ENCODE measurements at places on chromosomes 3 and 15.

DNA sequence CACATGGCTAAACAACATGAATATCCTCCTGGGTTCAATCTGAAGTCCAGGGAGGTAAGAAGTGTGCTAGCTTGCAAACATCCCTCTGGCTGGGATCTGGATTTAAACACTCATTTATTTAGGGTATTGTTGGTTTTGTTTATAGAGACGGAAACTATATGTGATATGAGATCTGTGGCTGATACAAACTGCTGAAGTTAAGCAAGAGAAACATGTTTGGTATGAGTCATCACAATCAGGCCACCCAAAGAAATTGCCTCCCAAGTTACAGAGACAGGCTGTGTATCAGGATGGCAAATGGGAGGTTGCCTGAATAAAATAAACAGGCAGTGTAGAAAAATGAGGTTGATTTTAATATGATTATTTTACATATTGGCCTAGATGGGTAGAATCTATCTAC, 562.1 kb downstream of the IGSF11 start:
- no peak for DNase-seq

GRCh38 chr3:112327371-112327951, 5.5 kb upstream of the CD200 start:
- no peak for DNase-seq

DNA sequence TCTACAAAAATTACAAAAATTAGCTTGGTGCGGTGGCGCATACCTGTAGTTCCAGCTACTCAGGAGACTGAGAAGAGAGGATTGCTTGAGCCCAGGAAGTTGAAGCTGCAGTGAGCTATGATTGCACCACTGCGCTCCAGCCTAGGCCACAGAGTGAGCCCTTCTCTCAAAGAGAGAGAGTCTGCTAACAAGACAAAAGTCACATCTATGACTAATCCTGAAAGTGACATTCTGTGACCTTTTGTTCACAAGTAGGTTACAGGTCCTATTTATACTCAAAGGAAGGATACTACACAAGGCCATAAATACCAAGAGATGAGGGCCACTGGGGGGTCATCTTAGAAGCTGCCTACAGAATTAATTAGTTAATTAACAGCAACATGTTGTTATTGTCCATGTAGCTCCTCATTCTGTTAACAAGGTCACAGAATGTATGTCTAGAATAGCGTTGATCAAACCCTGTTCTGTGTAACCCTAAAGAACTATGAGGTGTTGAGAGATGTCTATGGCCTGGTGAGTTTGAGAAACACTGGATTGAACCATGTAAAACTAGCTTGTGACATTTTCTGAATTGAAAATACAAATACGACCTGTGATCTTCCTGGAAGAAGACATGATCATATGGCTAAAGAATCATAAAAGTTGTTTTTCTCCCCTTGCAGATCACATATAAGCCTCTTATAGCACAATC, 97.0 kb downstream of the SAMMSON start:
- no peak for DNase-seq

- DNase-seq: no peak
Measured at GRCh38 chr3:58999774-59000160, 50.1 kb downstream of the CFAP20DC start.

DNA sequence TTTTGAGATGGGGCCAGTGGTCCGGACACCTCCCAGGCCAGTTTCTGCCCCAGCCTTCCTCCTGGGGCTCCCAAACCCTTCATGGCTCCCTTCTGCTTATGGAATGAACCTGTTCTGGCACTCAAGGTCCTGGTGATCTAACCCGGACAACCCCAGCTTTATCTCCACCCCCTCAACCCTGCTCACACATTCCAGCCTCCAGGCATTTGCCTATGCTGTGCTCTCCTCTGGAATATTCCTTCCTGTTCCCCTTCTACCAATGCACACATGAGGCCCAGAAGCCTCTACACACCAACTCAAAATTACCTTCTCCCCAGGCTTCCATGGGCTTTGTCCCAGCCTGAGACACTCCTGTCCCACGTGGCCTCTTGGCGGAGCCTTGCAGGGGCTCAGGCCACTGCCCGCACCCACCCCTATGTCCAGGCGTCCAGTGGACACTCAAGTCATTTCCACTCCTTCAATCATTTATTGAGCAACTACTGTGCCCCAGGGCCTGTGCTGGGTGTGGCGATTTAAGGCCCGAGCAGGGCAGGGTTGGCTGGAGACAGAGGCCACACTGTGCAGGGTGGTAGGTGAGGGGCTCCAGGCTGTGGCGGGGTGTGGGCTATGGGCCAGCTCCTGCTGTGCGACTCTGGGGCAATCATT, 18.8 kb downstream of the PLXND1 start:
- DNase-seq: no peak

DNA sequence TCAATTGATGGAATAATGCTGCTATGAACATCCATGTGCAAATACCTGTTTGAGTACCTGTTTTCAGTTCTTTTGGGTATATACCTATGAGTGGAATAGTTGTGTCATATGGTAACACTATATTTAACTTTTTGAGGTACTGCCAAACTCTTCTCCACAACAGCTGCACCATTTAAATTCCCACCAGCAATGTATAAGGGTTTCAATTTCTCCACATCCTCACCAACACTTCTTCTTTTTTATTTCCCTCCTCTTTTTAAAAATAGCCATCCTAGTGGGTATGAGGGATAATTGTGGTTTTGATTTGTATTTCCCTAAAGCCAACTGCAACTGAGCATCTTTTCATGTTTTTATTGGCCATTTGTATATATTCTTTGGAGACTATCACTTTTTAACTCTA, 31.3 kb upstream of the ARHGEF3 start:
- DNase-seq: no peak

GRCh38 chr15:62498712-62499111, 333.6 kb upstream of the C2CD4B start:
- no peak for DNase-seq

DNA sequence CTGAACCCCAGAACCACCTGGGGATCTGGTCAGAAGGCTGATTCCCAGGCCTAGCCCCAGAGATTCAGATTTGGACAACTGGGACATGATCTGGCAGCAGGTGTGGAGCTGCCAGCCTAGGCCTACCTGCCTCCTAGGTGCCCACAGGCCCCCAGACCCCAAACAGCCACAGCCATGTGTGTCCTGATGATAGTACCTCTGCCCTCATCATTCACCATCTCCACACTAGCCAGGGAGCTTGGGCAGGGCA, 34.7 kb downstream of the HMCES start:
- no peak for DNase-seq

GRCh38 chr3:59654480-59655417, 604.9 kb upstream of the CFAP20DC start:
- DNase-seq: no peak

DNA sequence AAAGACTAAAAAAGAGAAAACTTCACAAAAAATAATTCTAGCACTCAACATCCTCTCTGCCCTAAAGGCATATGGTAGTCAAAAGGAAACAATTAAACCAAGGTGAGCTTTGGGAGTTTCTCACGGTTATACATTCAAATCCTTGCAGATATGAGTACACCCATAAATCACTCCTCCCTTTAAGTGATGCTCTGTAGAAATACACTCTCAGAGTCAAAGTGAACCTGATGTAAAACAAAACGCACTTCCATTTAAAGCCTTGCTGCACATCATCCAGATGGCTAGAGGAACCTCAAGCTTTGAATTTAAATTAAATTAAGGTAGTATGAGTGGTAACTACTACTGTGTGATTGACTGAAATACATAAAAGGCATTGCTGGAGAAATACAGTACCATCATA, 36.0 kb upstream of the AADAC start:
- DNase-seq: no peak

DNA sequence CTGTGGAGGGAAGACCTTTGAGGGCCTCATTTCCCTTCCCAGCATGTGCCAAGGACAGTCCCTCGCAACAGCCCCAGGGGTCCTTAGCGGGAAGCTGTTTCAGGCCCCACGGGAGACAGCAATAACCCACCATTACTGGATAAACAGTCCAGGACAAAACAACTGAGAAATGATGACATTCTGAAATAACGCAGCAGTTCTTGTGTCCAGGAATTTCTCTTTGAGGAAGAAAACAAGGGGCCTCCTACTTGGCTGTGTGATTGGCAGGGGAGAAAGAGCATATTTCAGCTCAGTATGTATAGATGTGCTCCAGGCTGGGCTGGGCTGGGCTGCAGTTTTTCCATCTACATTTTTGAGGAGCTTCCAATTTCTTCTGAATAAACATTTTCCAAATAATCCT, 82.2 kb upstream of the THBS1 start:
- no peak for DNase-seq

- DNase-seq: no peak
Measured at GRCh38 chr3:151299006-151299405, 17.6 kb downstream of the GPR87 start.

DNA sequence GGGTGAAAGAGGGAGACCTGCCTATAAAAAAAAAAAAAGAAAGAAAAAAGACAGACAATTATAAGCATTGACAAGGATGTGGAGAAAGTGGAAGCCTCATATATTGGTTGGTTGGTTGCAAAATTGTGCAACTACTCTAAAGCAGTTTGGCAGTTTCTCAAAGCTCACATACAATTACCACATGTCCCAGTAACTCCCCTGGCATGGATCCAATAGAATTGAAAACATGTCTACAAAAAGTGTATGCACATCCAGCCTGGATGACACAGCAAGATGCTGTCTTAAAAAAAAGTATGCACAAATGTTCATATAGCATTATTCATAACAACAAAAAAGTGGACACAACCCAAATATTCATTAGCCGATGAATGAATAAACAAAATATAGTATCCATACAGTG, 19.5 kb downstream of the SETMAR start:
- no peak for DNase-seq

DNA sequence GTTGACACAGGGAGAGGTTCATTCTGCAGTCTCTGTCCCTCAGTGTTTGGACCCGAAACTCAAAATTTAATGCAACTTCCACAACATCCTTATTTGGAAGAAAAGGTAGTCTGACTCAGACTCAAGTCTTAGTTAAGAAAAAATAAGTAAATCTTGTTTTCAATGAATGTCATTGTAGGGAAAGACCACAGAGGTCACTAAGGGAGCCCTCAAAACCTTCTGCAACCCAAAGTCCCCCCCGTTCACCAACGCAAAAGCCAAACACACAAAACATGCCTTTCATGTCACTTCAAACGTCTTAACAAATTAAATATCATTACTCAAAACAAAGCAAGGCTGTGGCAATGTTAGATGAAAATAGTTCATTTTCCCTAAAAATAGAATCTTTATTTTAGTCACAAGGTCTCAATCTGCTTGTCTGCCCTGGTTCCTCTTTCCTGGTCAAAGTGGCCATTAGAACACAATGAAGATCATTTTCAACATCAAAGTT, 20.9 kb upstream of the SSUH2 start:
- DNase-seq: no peak

- no peak for DNase-seq
Measured at GRCh38 chr3:132655471-132655870, 4.1 kb downstream of the ACAD11 start.

- DNase-seq: no peak
Measured at GRCh38 chr3:29067007-29067406, 213.9 kb upstream of the RBMS3 start.

- no peak for DNase-seq
Measured at GRCh38 chr3:130430266-130430665, 84.8 kb downstream of the COL6A5 start.

GRCh38 chr3:13135251-13135810, 62.1 kb upstream of the IQSEC1 start:
- DNase-seq: no peak

DNA sequence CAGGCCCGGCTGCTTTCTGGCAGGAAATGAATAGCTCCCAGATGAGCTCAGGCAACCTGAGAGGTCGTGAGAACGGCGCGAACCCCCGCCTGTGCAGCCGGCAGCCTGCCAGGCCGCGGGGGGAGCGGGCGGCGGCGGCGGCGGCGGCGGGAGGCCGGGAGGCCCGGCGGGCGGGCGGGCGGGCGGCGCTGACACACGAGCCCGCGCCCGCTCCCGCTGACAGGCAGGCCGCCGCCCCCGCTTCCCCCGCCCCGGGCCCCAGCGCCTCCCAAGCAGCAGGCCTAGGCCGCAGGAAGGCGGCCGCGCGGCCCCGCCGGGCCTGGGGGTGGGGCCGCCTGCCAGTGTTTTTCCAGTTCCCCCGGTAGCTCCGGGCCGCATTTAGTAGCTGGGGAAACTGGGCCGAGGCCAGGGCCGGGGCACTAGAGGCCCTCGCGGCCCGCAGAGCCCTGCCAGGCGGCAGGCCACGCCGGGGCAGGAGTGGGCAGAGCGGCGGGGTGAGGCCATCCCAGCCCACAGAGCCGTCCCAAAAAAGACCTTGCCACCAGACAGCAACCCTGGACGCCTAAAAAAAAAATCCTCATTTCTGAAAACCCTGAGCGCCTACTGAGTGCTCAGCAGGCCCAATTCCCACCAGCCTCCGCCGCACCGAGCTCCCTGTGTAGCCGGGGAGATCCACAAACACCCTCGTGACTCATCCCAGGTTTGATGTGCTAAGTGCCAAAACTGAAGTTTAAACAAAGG, 5.6 kb downstream of the HES1 start:
- DNase-seq: peak; percentile 74

DNA sequence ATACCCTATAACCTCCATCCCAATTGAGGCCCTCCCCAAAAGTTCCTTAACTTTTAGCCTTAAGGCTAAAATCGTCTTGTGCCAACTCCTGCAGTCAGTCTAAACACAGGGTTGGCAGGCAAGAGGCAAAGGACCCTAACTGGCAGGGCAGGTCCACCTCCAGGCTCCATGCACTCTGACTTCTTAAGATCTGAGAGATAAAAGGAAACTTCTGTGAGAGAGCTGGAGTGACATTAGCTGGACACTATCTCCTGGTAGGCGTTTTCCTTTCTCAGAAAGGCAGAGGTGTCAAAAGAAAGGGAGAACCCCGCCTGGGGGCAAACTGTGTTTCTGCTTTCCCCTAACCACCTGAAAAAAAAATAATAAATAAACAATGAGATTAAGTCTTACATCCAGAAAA, 3.6 kb downstream of the CHSY1 start:
- no peak for DNase-seq

- no peak for DNase-seq
Measured at GRCh38 chr3:146280864-146281263, 30.0 kb upstream of the PLSCR4 start.

- no peak for DNase-seq
Measured at GRCh38 chr3:26099692-26100091, 309.8 kb downstream of the OXSM start.

GRCh38 chr3:104521606-104522336, 844.9 kb upstream of the ALCAM start:
- no peak for DNase-seq
